ENCODE measurements at places on chromosomes 3 and 15. TPM values are rescaled to one million over a fixed set of nuclear protein-coding genes. Genes with fewer than 3 reads are reported as not detected.

DNA sequence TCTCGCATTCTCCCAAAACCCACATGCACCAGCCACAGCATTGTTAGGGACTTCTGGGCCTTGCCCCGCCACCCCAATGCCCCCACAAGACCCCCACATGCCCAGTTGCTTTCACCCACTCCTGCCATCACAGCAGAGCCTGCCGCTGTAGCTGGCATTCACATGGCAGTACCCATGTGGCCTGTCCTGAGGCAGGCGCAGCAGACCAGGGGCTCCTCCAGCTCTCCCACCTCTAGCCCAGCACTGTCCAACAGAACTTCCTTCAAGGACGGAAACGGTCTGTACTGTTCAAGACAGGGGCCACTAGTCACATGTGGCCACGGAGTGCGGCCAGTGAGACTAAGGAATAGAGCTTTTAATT, 32.5 kb downstream of the ANP32A start:
- no peak for DNase-seq
- H3K27ac ChIP-seq: no peak overlapping the region
- no peak overlapping the region for H3K4me3 ChIP-seq
- H3K27me3 ChIP-seq: no peaks in the 10 kb centered on the region

DNA sequence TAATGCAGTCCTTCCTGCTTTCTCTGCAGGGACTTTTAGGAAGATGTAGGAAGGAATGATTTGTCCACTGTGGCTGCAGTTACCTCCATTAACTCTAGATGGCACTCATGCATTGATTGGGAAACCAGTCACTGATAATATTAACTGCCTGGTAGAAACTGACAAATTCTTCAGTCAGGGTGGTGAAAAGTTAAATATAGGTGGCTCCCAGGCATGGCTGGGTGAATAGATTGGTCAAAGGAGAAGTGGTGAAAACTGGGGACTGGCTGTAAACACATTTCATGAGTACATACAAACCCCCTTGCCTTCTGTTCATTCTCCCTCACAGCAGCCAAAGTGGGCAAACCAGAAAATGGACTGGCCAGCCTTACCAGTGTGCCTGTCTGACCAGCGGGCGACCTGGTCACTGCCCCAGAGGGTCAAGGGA, 333.4 kb downstream of the THSD4 start:
- H3K36me3 ChIP-seq: no peaks in the 10 kb centered on the region
- no peak overlapping the region for H3K27ac ChIP-seq
- H3K4me1 ChIP-seq: peaks cover 5% of the 10 kb centered on the region
- DNase-seq: no peak

- H3K27me3 ChIP-seq: no peaks in the 10 kb centered on the region
- H3K27ac ChIP-seq: no peak overlapping the region
- H3K36me3 ChIP-seq: no peaks in the 10 kb centered on the region
Observed at GRCh38 chr3:4830586-4830914, 148.7 kb upstream of the BHLHE40 start.

- peak; percentile 50 for DNase-seq
- H3K4me1 ChIP-seq: peaks cover 27% of the 10 kb centered on the region
- no peaks in the 10 kb centered on the region for H3K36me3 ChIP-seq
- H3K27me3 ChIP-seq: no peaks in the 10 kb centered on the region
- peak overlapping the region; percentile 90 for H3K27ac ChIP-seq
Observed at GRCh38 chr15:41417418-41418195, 712 bp downstream of the RTF1 start.

DNA sequence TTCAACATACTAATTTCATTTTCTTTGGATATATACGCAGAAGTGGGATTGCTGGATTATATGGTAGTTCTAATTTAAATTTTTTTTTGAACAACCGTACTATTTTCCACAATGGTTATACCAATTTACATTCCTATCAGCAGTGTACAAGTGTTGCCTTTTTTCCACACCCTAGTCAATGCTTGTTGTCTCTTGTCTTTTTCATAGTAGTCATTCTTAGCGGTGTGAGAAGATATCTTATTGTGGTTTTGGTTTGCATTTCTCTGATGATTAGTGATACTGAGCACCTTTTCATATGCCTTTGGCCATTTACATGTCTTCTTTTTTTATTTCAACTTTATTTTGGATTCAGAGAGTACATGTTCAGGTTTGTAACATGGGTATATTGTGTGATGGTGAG, 153.1 kb downstream of the IL5RA start:
- no peaks in the 10 kb centered on the region for H3K27me3 ChIP-seq
- no peak overlapping the region for H3K27ac ChIP-seq
- no peak overlapping the region for H3K4me3 ChIP-seq
- no peaks in the 10 kb centered on the region for H3K4me1 ChIP-seq
- DNase-seq: no peak
- no peaks in the 10 kb centered on the region for H3K36me3 ChIP-seq

The NDUFB4 gene
- 542 TPM for polyA plus RNA-seq

- DNase-seq: no peak
- H3K4me1 ChIP-seq: no peaks in the 10 kb centered on the region
- H3K27ac ChIP-seq: no peak overlapping the region
Observed at GRCh38 chr3:146246526-146246925, 4.4 kb downstream of the PLSCR4 start.

- no peak for DNase-seq
- H3K36me3 ChIP-seq: no peaks in the 10 kb centered on the region
- H3K27me3 ChIP-seq: no peaks in the 10 kb centered on the region
- no peak overlapping the region for H3K4me3 ChIP-seq
- H3K27ac ChIP-seq: no peak overlapping the region
- no peaks in the 10 kb centered on the region for H3K4me1 ChIP-seq
Observed at GRCh38 chr3:161305095-161305991, 66.0 kb downstream of the SPTSSB start.

The SRGAP3 gene
- 0.77 TPM for polyA plus RNA-seq
